Common myeloid progenitor, CD34-positive (primary cell): ENCODE measurements at places on chromosomes 3 and 15.
A peak's percentile ranks its signal among the peaks of the same experiment; 100 is the strongest.

DNA sequence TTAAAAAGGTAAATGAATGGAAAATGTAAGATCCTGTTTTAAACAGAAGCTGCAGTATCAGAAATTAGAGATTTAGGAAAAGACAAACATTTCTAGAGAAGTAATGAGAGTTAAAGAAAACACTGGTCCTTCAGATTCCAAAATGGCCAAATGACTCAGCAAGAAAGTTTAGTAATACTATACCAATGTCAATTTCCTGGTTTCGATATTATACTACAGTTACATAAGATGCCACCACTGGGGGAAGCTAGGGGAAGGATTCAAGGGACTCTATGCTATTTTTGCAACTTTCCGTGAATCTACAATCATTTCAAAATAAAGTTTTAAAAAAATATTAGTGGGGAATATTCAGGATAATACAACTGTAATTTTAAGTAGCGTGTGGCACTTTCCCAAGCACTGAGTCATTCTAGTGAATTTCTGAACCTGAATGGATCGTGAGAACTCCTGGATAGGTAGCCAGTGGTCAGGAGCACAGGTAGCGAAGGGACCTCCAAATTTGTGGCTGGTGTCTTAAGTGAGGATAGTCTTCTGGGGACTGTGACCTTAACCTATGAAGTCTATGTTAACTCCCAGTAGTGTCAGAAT, 37.6 kb downstream of the TMCC1 start:
- peaks cover 14% of the 10 kb centered on the region for H3K36me3 ChIP-seq
- no peak overlapping the region for H3K4me3 ChIP-seq
- no peaks in the 10 kb centered on the region for H3K4me1 ChIP-seq

DNA sequence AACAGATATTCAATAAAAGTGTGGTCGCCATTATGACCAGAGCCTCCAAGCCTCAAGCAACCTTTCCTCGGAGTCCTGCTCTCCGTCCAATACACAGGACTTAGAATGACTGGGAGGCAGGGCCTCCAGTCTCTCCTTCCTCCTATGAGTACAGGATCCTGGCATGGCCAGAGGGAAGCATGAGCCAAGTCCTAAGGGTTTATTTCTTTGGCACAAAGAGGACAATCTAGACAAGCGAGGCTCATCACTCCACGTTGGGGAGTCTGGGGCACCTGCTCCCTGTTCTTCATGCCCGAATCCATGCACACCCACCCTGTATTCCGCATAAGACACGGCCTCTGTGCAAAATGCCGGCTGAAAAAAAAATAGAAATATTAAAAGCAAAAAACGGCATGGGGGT, 6.8 kb downstream of the PRRT3 start:
- no peak overlapping the region for H3K4me3 ChIP-seq
- no peaks in the 10 kb centered on the region for H3K27me3 ChIP-seq
- no peak for DNase-seq
- H3K27ac ChIP-seq, result no peak overlapping the region
- H3K4me1 ChIP-seq, result no peaks in the 10 kb centered on the region

- H3K27me3 ChIP-seq, result no peaks in the 10 kb centered on the region
- peaks cover 25% of the 10 kb centered on the region for H3K36me3 ChIP-seq
- no peak for DNase-seq
- H3K27ac ChIP-seq, result no peak overlapping the region
- H3K4me1 ChIP-seq, result no peaks in the 10 kb centered on the region
Observed at GRCh38 chr15:49888323-49888693, 230.7 kb downstream of the ATP8B4 start.

DNA sequence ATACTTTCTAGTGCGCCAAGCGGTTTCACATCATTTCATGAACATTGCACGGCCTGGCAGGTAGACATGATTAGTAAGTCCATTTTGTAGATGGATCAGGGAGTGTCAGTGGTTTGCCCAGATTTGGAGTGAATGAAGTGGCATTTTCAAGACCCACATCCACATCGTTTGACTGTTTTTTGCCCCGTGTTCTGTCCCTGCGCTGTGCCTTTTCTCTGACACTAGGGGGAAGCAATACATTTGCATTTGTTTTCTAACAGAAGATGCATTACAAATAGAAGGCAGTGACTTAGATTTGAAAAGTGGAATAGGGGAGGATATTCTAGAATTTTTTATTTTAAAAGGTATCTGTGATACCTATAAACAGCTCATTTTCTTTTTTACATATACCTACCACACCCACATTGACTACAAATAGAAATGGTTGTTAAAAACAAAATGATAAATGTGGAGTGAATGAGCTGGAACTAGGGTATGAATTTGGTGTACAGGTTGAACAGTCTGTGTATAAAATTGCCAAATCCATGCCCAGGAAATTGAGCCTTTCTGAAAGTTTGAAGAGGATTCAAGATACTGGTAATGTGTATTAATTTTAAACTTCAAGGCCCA, 98.0 kb downstream of the USP13 start:
- H3K27ac ChIP-seq, result no peak overlapping the region
- DNase-seq, result peak; percentile 46
- no peaks in the 10 kb centered on the region for H3K27me3 ChIP-seq
- no peak overlapping the region for H3K4me3 ChIP-seq

- H3K4me3 ChIP-seq, result no peak overlapping the region
- H3K4me1 ChIP-seq, result no peaks in the 10 kb centered on the region
- no peaks in the 10 kb centered on the region for H3K27me3 ChIP-seq
- peaks cover 7% of the 10 kb centered on the region for H3K36me3 ChIP-seq
- no peak for DNase-seq
- no peak overlapping the region for H3K27ac ChIP-seq
Observed at GRCh38 chr3:130702985-130703384, 43.6 kb downstream of the PIK3R4 start.

- no peak overlapping the region for H3K27ac ChIP-seq
- no peaks in the 10 kb centered on the region for H3K36me3 ChIP-seq
- no peak overlapping the region for H3K4me3 ChIP-seq
- no peak for DNase-seq
- H3K4me1 ChIP-seq, result no peaks in the 10 kb centered on the region
Observed at GRCh38 chr15:78695854-78696253, 54.8 kb upstream of the CHRNB4 start.

DNA sequence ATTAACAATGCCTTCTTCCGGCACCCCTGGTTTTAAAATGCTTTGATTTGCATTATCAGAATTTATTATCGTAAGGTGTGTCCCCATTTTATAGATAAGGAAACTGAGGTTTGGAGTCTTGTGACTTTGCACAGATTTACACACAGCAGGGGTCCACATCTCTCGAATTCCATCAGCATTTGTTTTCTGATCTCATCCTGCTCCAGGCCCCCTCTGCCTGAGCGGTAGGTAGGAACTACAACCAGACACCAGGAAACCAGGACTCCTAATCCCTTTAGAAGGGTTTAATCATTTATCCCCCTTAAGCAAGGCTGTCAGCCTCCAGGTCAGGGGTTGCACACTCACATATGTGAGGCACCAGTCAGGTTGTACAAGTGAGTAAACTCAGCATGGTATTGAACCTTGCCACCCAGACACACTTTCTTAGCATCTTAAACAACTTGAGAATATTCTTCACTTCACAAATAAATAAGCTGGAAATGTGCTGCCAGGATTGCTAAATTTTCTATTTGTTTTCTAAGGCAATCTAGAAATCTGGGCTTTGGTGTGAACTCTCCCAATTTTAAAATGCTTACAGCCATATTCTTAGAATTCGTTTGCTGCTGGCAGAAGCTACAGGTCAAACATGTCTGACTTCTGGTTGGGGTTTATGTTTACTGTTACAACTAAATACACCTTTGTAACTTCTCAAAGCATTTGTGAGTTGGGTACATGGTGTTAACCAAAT, 31.7 kb upstream of the CMTM7 start:
- no peaks in the 10 kb centered on the region for H3K4me1 ChIP-seq
- no peaks in the 10 kb centered on the region for H3K36me3 ChIP-seq
- H3K27me3 ChIP-seq, result no peaks in the 10 kb centered on the region
- no peak for DNase-seq
- H3K4me3 ChIP-seq, result no peak overlapping the region
- H3K27ac ChIP-seq, result no peak overlapping the region

- H3K36me3 ChIP-seq, result no peaks in the 10 kb centered on the region
- DNase-seq, result no peak
- no peaks in the 10 kb centered on the region for H3K4me1 ChIP-seq
- H3K27ac ChIP-seq, result no peak overlapping the region
Observed at GRCh38 chr3:175868626-175869025, 1009.5 kb downstream of the NAALADL2 start.

DNA sequence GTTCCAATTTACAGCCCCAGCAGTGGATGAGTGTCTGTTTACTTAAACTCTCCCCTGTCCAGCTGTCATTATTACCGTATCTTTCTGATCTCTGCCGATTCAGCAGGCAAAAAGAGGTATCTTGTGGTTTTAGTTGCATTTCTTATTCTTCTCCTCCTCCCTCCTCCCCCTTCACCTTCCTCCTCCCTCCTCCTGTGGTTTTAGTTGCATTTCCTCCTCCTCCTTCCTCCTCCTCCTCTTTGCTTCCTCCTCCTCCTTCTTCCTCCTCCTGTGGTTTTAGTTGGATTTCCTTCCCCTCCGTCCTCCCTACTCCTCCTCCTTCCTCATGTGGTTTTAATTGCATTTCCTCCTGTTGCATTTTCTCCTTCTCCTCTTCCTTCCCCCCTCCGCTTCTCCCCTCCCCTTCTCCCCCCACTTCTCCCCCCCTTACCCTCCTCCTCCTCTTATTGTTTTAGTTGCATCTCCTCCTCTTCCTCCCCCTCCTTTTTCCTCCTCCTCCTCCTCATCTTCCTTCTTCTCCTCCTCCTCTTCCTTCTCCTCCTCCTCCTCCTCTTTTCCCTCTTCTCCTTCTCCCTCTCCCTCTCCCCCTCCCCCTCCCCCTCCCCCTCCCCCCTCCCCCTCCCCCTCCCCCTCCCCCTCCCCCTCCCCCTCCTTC, 25.3 kb upstream of the VPS33B start:
- no peak overlapping the region for H3K27ac ChIP-seq
- no peaks in the 10 kb centered on the region for H3K27me3 ChIP-seq
- H3K4me1 ChIP-seq, result peaks cover 19% of the 10 kb centered on the region
- no peak overlapping the region for H3K4me3 ChIP-seq

- peaks cover 16% of the 10 kb centered on the region for H3K4me1 ChIP-seq
- H3K27ac ChIP-seq, result no peak overlapping the region
- no peaks in the 10 kb centered on the region for H3K36me3 ChIP-seq
- no peak overlapping the region for H3K4me3 ChIP-seq
Observed at GRCh38 chr15:65292938-65293518, 2.8 kb upstream of the RNU5A-1 start.

DNA sequence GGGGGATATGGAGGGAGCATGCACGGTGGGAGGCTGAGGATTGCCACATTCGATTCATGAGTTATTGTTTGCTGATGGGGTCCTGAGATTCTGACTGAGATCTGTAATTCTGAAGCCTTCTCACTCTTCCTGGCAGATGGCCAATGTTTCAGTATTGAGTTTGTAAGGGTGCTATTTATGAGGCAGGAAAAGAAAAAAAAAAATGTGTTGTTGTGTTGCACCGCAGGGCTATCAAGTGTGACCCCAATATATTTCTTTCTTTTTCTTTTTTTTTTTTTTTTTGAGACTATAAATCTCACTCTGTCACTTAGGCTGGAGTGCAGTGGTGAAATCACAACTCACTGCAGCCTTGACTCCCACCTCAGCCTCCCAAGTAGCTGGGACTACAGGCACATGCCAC, 3.2 kb upstream of the SENP2 start:
- H3K27ac ChIP-seq, result no peak overlapping the region
- peak; percentile 50 for DNase-seq
- no peak overlapping the region for H3K4me3 ChIP-seq

DNA sequence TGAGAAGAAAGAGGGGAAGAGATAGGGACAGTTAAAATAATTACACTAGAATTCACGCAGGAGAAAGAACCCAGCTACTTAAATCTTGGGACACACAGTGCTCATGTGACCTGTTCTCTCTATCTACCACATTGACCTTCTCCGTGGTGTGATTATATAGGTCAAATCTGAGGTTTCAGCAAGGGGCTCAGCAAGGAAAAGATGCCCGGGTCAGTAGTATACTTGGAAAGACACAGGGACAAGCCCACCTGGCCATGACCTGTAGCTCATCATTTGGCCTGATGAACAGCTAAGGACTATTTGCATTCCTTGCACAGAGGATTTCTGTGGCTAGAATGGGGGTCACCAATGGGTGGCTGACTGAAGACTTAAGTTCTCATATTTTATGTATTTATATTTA, 71.9 kb downstream of the SSR3 start:
- DNase-seq, result no peak
- H3K4me1 ChIP-seq, result peaks cover 21% of the 10 kb centered on the region
- H3K27ac ChIP-seq, result no peak overlapping the region
- no peaks in the 10 kb centered on the region for H3K36me3 ChIP-seq

- H3K27me3 ChIP-seq, result no peaks in the 10 kb centered on the region
- no peaks in the 10 kb centered on the region for H3K4me1 ChIP-seq
- no peak overlapping the region for H3K27ac ChIP-seq
Observed at GRCh38 chr3:112143251-112143650, 10.2 kb upstream of the GCSAM start.

DNA sequence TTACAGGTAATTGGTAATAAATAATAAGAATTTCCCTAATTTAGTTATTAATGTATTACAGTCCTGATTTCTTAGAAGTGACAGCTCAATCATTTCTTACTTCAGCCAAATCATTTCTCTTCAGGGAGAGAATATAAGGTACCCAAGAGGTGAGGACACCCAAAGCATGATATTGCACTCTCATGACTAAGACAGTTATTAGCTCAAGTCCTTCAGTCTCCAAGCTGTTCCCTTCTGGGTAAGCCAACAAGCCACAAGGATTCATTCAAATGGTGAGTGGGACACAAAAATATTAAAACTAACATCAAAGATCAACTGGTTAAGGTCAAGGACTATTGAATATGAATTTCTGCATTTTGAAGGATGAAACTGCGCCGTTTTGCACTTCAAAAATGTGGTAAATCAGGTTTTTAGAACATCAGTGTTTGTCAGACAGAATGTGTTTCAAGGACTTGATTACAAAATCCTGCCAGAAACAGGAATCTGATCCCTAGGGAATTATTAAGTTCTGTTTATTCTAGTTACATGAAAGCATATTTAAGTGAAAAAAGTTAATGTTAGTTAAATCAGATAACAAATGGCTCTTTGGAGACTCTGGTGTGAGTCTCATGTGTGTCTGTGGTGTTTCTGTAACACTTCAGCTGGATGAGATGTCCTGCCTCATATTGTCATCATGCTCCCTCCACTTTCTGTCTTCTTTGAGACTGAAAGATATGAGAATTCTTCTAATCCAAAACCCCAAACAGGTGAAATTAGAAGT, 101.7 kb upstream of the COL8A1 start:
- DNase-seq, result no peak
- H3K36me3 ChIP-seq, result no peaks in the 10 kb centered on the region
- no peak overlapping the region for H3K27ac ChIP-seq
- H3K27me3 ChIP-seq, result no peaks in the 10 kb centered on the region
- no peak overlapping the region for H3K4me3 ChIP-seq

DNA sequence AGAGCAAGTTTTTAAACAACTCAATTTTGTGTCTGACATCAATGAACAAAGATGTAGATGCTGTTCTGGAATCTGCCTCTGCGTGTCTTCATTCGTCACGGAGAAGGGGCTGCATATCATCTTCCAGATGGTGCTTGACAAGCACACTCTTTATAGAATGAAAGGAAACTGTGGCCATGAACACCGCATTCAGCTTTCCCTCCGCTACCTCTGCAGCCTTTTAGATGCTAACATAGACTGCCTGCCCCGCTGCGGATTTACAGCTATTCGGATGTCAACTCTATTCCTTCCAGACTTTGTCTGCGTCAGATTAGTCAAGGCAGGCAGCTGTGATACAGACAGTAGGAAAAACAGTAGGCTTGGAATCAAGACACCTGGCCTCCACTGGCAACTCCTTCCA, 232.9 kb downstream of the TJP1 start:
- H3K4me3 ChIP-seq, result no peak overlapping the region
- DNase-seq, result no peak
- H3K27ac ChIP-seq, result no peak overlapping the region
- H3K27me3 ChIP-seq, result peaks cover 5% of the 10 kb centered on the region
- H3K36me3 ChIP-seq, result no peaks in the 10 kb centered on the region
- no peaks in the 10 kb centered on the region for H3K4me1 ChIP-seq

GRCh38 chr3:49133226-49133951, 539 bp upstream of the LAMB2 start:
- H3K36me3 ChIP-seq, result no peaks in the 10 kb centered on the region
- H3K27ac ChIP-seq, result peak overlapping the region; percentile 33
- H3K27me3 ChIP-seq, result no peaks in the 10 kb centered on the region
- DNase-seq, result peak; percentile 70
